ENCODE measurements at places on chromosomes 3 and 15. TPM values are rescaled to one million over a fixed set of nuclear protein-coding genes. Genes with fewer than 3 reads are reported as not detected.

- no peak for DNase-seq
These were observed 52.2 kb downstream of the ABI3BP start for GRCh38 chr3:100941041-100941440.

Gene ADAMTS17
- polyA plus RNA-seq, result 2.0 TPM

Gene ZKSCAN7
- 16.5 TPM for polyA plus RNA-seq

- no peak for DNase-seq
These were observed 1096.2 kb upstream of the EPHA6 start for GRCh38 chr3:95718168-95718567.

Gene FBN1
- 129 TPM for polyA plus RNA-seq

Gene FANCI
- polyA plus RNA-seq, result 40.4 TPM

Gene PGBD4
- polyA plus RNA-seq, result 1.9 TPM

DNA sequence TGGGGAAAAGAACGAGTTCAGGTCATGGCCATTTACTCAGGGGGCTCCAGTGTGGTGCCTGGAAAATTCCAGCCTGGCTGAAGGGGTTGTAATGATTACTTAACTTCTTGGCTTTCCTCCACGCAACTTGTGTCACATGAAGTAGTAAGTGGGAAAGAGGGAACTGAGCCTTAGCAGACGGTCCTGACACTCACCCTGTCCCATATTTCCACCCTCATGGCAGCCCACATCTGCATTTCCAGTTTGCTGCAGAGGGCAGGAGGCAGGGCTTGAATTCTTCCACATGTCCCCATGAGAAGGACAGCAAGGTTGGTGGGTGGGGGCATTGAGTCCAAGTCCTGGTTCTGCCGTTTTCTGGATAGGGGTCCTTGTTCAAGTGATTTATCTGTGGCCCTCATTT, 7.8 kb upstream of the CAMP start:
- no peak for DNase-seq

GRCh38 chr15:57611123-57611522, 19.4 kb downstream of the MYZAP start:
- DNase-seq, result no peak

DNA sequence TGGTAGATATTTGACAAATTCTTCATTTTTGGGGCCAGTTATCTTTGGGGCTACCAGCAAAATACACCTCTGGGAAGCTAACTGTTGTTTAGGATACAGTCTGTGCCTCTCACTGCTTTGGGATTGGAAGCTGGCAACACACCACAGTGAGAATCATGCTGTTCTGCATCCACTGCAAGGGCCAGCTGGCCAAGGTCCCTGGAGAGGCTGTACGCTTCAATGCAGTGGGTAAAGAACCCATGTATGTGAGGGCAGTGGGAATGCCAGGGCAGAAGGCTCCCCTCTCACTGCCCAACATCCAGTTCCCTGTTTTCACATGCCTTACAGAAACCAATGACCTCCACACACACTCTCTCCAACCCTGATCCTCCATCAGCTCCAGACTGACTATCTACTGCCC, 20.1 kb downstream of the ZDHHC3 start:
- DNase-seq, result no peak

DNA sequence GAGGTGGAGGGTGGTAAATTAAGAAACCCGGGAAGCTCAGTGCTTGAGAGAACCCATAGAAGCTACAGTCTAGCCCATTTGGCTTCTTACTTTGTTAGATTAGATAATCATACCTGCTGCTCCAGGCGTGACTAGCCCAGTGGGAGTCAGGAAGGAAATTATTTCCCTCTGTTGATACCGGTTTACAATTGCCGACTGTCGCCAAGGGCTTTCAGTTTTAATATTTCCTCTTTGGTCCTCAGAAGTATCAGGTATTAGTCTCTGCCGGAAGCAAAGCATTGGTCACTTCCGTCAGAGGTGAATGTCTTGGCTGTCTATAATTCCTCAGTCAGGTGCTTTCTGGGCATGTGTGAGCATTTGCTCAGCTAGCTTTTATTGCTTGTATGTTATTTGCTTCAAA, 75.2 kb downstream of the LPP start:
- DNase-seq, result no peak

Measured in left renal pelvis (tissue), 4 donors.